ENCODE measurements at places on chromosomes 1 and 21. TPM values are rescaled to one million over a fixed set of nuclear protein-coding genes. Genes with fewer than 3 reads are reported as not detected.
A peak's percentile ranks its signal among the peaks of the same experiment; 100 is the strongest.

GRCh38 chr1:24293392-24294227, 25.5 kb upstream of the GRHL3 start:
- DNase-seq = no peak
- H3K27ac ChIP-seq = no peak overlapping the region
- no peaks in the 10 kb centered on the region for H3K4me1 ChIP-seq
- no peaks in the 10 kb centered on the region for H3K36me3 ChIP-seq

GRCh38 chr1:228394571-228395394, 11.9 kb downstream of the TRIM11 start:
- H3K36me3 ChIP-seq = no peaks in the 10 kb centered on the region
- H3K4me3 ChIP-seq = no peak overlapping the region
- peak; percentile 77 for DNase-seq
- no peaks in the 10 kb centered on the region for H3K27me3 ChIP-seq
- H3K4me1 ChIP-seq = no peaks in the 10 kb centered on the region

- H3K27me3 ChIP-seq = no peaks in the 10 kb centered on the region
- H3K4me3 ChIP-seq = no peak overlapping the region
- no peak overlapping the region for H3K27ac ChIP-seq
- H3K4me1 ChIP-seq = no peaks in the 10 kb centered on the region
Measured at GRCh38 chr1:224639426-224639975, 23.4 kb downstream of the CNIH3 start.

DNA sequence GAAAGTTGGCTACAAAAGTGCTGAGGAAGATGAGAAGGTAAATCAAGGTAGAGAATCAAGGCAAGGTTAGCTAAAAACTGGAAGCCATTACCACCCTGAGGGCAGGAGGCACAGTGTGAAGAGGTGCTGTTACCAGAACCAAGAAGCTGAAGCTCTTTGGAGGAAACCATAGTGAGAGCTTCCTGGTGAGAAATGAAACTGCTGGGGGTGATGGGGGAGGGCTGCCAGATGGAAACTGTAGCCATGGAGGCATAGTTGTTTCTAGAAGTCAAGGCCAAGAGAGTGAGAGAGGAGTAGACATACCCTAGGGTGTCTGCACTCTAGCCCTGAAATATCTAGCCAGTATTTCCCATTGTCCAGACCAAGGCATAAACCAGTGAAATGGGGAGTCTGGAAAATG, 28.7 kb downstream of the IFI44 start:
- no peaks in the 10 kb centered on the region for H3K4me1 ChIP-seq
- H3K36me3 ChIP-seq = no peaks in the 10 kb centered on the region
- H3K27ac ChIP-seq = no peak overlapping the region
- H3K4me3 ChIP-seq = no peak overlapping the region
- H3K27me3 ChIP-seq = no peaks in the 10 kb centered on the region

DNA sequence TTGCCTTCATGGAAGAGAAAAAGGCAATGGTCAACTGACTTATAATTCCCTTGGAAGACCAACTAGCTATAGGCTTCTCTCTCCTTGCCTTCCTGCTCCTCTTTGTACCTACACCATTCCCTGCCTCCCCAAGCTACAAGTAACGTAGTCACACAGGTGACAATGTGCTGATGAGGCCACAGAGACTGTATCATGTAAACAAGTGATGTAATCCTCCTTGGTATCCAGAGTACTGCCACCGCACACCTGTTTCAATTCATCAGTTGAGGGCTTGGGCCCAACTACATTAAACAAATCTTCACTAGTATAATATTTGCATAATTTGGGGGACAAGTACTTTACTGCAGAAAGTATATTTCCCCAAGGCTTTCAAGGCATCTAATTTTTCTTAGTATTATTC, 76.4 kb upstream of the SCYL3 start:
- no peaks in the 10 kb centered on the region for H3K36me3 ChIP-seq
- no peak overlapping the region for H3K4me3 ChIP-seq
- no peaks in the 10 kb centered on the region for H3K27me3 ChIP-seq
- DNase-seq = no peak

- H3K4me3 ChIP-seq = no peak overlapping the region
- H3K27me3 ChIP-seq = no peaks in the 10 kb centered on the region
- no peak for DNase-seq
- H3K36me3 ChIP-seq = no peaks in the 10 kb centered on the region
- no peaks in the 10 kb centered on the region for H3K4me1 ChIP-seq
Measured at GRCh38 chr1:118960026-118960561, 28.0 kb downstream of the TBX15 start.

DNA sequence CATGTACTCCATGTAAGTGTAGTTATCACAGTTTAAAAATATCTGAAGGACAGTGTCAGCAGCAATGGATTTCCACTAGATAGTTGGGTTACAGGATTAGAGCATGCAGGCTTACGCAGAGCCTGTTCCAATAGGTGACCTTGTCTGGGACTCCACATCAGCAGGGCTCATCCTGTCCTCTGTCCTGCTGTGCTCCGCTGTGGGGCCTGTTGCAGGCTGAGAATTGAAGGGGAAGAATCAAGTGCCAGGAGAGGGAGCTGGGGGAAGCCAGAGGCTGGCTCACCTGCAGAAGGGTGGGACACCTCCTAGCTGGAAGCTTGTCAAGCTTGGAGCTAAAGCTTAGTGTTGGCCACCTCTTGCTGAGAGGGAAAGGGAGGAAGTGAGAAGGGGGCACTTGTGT, 62.8 kb downstream of the XCL2 start:
- H3K4me3 ChIP-seq = no peak overlapping the region
- no peak for DNase-seq

DNA sequence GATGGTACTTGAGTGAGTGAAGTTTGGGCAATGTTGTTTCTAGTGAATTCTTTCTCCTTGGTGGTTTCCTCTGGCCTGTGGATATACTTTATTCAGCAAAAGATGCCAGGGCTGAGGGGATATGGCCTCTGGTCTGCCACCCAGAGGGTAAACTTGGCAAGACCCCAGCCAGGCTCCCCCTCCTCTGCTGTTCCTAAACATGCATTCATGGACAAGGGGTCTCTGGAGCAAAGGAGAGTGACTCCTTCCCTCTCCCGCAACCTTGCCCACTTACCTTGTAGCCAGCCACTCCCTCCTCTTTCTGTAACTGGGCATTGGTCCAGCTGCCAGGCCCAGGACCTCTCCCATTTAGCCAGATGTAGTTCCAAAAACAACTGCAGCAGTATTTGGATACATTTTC, 43.8 kb downstream of the RUNX3 start:
- H3K27ac ChIP-seq = no peak overlapping the region
- H3K36me3 ChIP-seq = no peaks in the 10 kb centered on the region
- H3K4me3 ChIP-seq = no peak overlapping the region
- H3K27me3 ChIP-seq = no peaks in the 10 kb centered on the region
- no peaks in the 10 kb centered on the region for H3K4me1 ChIP-seq

DNA sequence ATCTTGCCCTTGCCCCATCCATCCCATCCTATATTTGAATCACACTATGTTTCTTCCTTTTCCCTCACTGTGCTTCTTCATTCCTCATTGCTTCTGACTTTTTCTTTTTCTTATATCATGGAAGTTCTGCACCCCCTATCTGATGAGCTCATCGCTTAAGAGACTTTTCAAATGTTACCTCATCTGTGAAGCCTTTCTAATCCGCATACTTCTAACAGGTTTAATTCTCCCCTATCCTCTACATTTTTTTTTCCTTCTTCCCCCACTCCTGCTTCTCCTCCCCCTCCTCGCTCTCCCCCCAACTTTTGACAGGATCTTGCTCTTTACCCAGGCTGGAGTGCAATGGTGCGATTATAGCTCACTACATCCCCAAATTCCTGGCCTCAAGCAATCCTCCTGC, 39.5 kb downstream of the OSBPL9 start:
- peaks cover 2% of the 10 kb centered on the region for H3K36me3 ChIP-seq
- no peak overlapping the region for H3K4me3 ChIP-seq
- peaks cover 2% of the 10 kb centered on the region for H3K4me1 ChIP-seq
- no peak overlapping the region for H3K27ac ChIP-seq

DNA sequence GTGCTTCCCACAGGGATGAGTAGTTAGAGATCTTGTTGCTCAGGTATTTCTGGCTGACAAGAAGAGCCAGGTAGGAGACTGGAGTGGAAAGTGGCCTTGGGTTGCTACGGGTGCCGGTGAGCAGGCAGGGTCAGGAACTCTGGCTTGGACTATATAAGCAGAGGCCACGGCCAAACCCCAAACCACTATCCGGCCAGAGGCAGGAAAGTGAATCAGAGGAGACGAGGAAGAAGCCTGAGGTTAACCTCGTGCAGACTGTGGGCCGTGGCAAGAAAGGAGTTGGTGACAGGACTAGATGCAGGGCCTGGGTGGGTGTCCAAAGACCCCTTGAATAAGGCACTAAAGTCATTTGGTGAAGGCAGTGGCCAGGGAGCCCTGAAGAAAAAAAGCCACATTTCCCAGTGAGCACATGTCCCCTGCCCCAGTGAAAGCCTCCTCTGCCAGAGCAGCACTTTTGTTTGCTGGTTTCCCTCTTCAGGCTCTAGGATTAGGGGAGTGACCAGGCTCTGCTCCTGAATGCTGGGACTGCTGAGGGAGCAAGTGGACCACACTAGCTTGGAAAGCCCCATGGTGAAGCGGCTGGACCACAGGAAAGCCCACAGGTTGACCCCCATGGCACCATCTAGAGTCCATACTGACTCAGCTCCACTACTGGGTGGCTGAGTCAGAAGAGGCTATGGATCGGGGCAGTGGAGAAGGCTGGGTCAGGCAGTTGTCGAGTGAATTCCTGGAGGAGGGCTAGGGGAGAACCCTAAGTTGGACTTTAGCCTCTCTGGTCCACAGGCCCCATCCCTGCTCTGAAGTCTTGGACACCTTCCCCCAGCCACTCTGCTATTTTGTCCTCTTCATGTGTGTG, 23.4 kb downstream of the CSF1 start:
- peaks cover 3% of the 10 kb centered on the region for H3K36me3 ChIP-seq
- H3K27me3 ChIP-seq = no peaks in the 10 kb centered on the region
- no peak overlapping the region for H3K27ac ChIP-seq
- DNase-seq = no peak
- no peaks in the 10 kb centered on the region for H3K4me1 ChIP-seq

DNA sequence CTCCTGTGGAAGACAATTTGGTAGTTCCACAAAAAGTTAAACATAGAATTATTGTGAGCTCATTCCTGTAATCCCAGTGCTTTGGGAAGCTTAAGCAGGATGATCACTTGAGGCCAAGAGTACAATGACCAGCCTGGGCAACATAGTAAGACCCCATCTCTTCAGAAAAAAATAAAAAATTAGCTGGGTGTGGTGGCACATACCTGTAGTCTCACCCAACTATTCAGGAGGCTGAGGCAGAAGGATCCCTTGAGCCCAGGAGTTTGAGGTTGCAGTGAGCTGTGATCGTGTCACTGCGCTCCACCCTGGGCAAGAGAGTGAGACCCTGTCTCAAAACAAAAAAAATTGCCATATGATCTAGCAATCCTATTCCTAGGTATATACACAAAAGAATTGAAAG, 4.1 kb upstream of the CHML start:
- H3K27me3 ChIP-seq = no peaks in the 10 kb centered on the region
- H3K27ac ChIP-seq = no peak overlapping the region
- H3K4me1 ChIP-seq = no peaks in the 10 kb centered on the region
- no peaks in the 10 kb centered on the region for H3K36me3 ChIP-seq
- DNase-seq = no peak

DNA sequence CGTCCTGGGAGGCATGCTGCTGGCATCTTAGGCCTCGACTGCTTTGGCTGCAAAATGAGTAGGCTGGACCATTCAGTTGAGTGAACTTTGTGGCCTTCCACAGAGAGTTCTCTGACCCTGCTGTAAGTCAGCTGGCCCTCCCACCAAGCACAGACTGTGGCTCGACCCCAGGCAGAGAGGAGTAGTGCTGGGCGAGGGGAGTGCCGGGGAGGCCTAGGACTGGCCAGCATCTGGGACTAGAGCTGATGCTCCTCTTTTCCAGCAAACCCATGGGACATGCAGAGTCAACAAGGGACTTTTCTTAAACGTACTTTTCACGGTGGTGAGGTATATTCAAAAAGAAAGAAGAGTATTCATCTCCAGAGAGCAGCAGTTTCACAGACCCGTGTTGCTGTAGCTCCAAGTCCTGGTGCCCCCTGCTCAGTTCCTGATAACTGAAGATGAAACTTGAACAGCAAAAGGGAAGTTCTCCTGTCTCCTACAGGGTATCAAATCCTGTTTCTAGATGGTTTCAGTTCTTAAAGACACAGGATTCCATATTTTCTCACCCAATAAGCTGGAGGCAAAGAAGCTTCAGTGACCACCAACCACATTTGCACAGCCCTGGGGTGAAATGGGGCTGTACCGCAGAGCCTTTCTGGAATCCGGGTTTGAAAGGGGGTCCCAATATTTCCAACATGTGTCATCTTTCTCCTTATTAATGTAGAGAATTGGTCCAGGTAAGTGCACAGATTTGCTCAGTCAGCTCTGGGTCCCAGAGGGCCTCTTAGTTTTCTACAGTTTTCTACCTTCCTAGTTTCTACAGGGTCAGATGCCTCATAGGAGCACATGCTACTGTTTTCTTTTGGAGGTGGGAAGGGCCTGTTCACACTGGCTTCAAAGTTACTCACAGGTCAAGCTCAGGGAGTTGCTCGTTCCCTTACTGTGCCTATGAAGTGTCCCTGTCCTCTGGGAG, 20.9 kb downstream of the BATF3 start:
- no peaks in the 10 kb centered on the region for H3K36me3 ChIP-seq
- H3K4me1 ChIP-seq = no peaks in the 10 kb centered on the region
- no peak for DNase-seq

DNA sequence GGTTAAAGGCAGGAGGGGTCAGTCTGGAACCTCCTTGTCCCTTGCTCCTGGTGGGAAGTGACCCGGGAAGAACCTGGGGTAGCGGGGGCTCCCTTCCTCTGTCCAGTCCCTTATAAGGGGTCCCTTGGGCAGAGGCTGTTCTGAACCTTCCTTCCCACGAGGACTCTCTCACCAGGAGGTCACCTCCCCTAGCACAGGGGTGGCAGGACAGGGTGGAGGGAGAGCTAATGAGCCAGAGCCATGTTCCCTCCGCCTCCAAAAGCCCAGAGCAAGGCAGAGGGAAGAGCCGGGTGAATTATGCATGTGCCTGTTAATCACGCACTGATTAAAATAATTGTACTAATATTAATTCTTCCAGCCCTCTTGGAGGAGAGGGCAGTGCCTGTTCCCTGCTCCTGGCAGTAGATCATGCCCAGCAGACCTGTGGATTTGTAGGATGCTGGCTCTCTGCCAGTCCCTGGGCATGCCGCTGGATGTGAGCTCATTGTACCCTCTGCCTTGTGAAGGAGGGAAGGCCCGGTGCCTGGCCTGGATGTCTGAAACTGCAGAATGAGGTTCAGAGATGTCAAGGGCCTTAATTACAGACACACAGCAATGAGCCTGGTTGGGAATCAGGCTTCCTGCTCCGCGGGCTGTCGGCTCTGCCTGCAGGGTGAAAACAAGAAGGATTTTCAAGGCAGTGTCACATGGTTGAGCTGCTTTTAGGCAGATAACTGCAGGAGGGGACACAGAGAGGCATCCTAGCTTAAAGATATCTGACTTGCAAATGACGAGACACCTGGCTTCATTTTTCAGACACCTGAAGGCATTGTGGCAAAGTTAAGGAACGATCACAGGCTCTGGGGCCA, 68.2 kb downstream of the IGSF21 start:
- no peaks in the 10 kb centered on the region for H3K27me3 ChIP-seq
- no peak overlapping the region for H3K4me3 ChIP-seq
- H3K36me3 ChIP-seq = no peaks in the 10 kb centered on the region
- H3K27ac ChIP-seq = no peak overlapping the region

GRCh38 chr1:58781541-58782177, 2.2 kb downstream of the JUN start:
- no peaks in the 10 kb centered on the region for H3K4me1 ChIP-seq
- H3K36me3 ChIP-seq = no peaks in the 10 kb centered on the region
- peak overlapping the region; percentile 94 for H3K4me3 ChIP-seq
- DNase-seq = peak; percentile 91
- no peaks in the 10 kb centered on the region for H3K27me3 ChIP-seq

Gene RGS16
- total RNA-seq = 9.2 TPM

Gene CTTNBP2NL
- total RNA-seq = 65.8 TPM

Gene ARHGEF16
- 1.4 TPM for total RNA-seq

Gene COL8A2
- 37.5 TPM for total RNA-seq

Gene RGS4
- 22.1 TPM for total RNA-seq

Gene TFF3
- 3.8 TPM for total RNA-seq

Gene KRTAP21-2
- not detected for total RNA-seq

Gene DEPDC1
- not detected for total RNA-seq

Measured in aorta (tissue), 5 donors.